ENCODE measurements at places on chromosomes 6 and 20.

DNA sequence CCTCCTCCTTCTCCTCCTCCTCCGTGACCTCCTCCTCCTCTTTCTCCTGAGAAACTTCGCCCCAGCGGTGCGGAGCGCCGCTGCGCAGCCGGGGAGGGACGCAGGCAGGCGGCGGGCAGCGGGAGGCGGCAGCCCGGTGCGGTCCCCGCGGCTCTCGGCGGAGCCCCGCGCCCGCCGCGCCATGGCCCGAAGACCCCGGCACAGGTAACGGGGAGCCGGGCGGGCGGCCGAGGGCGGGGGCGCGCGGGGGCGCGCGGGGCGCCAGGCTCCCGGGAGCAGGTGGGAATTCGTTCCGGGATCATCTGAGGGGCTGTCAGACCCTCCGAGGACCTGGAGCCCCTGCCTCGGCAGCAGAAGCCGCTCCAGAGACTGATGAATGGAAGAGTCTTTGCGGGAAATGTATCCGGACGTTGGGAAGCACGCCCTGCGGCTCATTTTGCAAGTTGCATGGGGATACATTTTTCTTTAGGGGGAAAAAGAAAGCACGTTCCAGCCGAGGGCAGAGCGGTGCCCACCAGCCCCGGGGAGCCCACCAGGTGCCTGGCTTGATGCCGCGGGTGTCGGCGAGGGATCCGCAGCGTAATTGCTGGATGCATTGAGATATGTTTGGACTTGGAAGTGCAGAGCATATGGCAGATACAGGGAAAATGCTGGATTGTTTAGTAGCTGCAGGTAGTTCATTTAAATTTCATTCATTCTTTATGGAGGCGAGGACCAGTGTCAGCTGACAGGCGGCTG, 394 bp downstream of the MYB start:
- DNase-seq = peak; percentile 7

DNA sequence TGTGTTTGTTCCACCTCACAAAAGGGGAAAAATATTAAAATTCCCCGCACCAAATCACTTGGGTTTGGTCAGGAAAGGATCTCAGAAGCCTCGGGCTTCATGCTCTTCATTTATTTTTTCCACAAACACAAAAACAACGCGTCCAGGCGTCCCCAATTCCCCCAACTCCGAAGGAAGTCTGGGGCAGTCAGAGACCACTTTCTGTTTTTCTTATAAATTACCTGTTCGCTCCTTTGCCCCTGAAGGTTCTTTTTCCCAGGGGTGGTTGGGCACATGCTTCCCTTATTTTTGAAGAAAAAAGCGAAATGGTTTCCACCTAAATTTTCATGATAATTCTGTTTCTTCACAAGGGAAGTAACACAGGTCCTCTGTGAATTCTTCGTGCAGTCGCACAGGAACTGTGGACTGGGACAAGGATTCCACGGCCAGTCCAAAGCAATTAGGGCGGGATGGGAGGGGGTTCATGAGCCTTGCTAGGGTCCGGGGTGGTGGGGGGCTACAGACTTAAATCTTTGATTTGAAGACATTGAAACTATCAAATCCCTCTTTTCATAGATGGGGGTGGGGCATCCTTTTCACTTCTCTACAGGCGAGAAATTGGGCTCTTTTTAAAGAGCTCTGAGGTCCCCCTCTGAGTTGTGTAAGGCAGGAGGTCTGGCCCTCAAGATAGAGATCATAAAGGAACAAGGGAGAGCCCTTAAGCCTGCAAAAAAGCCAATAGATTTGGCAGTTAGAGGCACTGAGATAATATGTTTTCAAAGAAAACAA, 30.5 kb upstream of the HFE start:
- DNase-seq = peak; percentile 47

DNA sequence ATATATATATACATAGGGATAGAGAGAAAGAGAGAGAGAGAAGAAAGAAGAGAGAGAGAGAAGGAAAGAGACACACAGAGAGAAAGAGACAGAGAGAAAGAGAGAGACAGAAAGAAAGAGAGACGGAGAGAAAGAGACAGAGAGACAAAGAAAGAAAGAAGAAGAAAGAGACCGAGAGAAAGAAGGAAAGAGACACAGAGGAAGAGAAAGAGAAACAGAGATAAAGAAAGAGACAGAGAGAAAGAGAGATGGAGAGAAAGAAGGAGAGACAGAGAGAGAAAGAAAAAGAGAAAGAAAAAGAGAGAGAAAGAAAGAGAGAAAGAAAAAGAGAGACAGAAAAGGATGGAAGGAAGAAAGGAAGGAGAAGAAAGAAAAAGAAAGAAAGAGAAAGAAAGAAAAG, 46.9 kb upstream of the TASP1 start:
- no peak for DNase-seq

DNA sequence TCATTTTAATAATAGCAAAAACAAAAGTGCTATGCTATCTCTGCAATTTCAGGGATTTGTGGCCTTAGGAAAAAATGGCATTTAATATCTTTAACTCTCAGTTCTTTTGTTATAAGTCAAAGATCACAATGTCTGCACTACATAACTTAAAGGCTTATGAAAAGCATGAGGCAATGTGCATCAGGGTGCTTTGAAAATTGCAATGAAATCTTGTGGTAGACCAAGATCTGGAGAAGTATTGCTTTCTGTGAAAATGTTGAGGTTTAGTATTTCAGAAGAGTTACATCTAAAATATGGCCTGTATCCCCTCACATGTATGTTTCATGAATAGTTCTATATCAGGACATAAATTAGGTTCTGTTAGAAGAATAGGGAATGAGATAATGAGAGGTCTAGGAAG, 200.6 kb downstream of the MEI4 start:
- no peak for DNase-seq

- DNase-seq = peak; percentile 86
Observed at GRCh38 chr20:49700411-49701185, 13.1 kb downstream of the B4GALT5 start.

DNA sequence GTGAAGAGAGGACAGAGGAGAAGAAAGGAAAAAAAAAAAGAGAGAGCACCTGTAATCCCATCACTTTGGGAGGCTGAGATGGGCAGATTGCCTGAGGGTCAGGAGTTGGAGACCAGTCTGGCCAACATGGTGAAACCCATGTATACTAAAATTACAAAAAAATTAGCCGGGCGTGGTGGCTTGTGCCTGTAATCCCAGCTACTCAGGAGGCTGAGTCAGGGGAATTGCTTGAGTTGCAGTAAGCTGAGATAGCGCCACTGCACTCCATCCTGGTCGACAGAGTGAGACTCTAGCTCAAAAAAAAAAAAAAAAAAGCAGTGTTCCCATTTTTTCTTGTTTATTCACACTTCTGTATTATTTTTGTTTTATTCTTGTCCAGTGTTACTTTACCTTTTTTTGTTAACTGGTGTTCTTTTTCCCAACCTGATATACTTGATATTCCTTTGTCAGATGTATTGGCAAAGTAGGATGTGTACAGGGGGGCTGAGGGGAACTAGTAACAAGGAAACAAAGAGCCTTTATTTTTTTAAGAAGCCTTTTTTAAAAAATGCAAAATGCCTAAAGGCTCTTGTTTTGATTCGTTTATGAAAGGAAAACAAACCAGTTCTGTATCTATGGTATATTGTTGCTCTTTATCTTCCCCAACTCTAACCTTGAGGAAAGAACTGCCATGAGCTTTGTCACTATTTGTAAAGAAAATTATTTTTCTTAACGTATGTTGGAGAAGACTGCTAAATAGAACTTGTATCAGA, 22.3 kb downstream of the COL19A1 start:
- DNase-seq = no peak

GRCh38 chr6:23783901-23784300, 342.1 kb upstream of the NRSN1 start:
- no peak for DNase-seq

GRCh38 chr6:119142041-119142440, 63.6 kb upstream of the FAM184A start:
- no peak for DNase-seq

DNA sequence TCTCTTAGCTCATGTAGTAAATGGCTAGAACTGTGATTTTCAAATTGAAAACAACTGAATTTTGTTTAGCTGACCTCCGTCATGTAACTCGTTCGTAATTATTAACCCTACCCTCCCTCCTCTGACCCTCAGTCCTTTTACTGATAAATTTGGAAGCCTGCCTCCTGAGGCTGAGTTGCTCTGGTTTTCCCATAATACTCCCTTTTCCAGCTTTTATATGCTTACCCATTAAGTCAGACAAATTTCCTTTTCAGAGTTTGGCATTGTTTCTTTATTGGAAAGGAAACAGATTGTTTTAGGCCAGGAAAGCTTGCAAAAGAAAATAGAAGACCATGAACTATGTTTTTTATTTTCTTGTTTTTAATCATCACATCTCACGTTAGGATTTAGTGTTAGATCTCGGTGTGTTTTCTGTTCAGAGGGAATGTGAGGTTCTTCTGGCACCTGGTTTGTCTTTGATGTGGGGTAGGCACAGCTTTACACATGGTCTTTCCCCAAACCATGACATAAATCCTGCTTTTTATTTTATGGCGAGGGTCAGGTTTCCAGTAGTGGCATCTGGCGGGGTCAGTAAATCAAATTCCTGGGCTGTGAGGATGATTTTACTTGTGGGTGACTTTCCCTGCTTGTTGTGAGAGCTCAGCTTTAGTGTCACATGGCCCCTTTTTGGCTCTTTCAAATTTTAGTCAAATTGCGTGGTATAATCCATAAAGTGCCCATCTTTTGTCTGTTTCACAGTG, 24.5 kb downstream of the PLCB4 start:
- DNase-seq = no peak

DNA sequence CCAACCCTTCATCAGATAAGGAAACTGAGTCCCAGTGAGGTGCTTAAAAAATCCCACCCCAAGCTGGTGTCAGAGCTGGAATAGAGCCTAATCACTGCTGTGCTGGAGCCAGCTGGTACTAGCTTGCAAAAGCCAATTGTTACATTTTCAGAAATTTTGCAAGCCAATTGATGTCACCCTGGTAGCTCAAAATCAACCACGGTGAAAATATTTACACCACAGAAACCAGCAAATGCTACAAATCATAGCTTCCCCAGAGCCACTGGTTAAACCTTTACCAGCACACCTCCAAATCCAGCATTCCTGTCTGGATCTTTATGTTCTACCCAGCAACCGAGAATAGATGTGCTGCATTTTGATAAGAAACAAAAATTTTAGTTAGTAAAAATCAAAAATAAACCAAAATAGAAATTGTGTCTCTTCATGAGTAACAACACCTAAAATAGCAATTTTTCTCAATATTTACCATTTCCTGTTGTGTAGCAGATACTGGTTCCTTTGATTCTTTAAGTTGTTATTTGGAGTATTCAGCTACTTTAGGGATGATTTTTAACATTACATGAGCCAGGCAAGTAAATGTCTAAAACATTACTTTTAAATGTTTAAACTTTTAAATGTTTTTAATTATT, 7.2 kb upstream of the LCA5 start:
- no peak for DNase-seq
